Smooth muscle cell of the umbilical artery (primary cell): ENCODE measurements at places on chromosomes 3 and 15. TPM values are rescaled to one million over a fixed set of nuclear protein-coding genes. Genes with fewer than 3 reads are reported as not detected.

The UBA7 gene
- 52.3 and 53.4 TPM in 2 replicates for total RNA-seq

The PRSS50 gene
- total RNA-seq: not detected in 2 replicates

The RYR3 gene
- total RNA-seq: 0.42 TPM in 1 of 2 replicates, not detected in the other

The SLCO2A1 gene
- not detected in 2 replicates for total RNA-seq

The PLA2G4D gene
- not detected in 2 replicates for total RNA-seq

The OSTN gene
- 1.8 and 23.8 TPM in 2 replicates for total RNA-seq

The KCNMB3 gene
- total RNA-seq: 1.3 and 1.5 TPM in 2 replicates
